NB4 (cell line): ENCODE measurements at places on chromosomes 16 and 17.

GRCh38 chr16:66741950-66742808 is 9.2 kb downstream of the DYNC1LI2 start:
- no peak for DNase-seq

- DNase-seq: peak; percentile 72
These were observed 13.8 kb downstream of the CORO7 start for GRCh38 chr16:4402439-4403132.

DNA sequence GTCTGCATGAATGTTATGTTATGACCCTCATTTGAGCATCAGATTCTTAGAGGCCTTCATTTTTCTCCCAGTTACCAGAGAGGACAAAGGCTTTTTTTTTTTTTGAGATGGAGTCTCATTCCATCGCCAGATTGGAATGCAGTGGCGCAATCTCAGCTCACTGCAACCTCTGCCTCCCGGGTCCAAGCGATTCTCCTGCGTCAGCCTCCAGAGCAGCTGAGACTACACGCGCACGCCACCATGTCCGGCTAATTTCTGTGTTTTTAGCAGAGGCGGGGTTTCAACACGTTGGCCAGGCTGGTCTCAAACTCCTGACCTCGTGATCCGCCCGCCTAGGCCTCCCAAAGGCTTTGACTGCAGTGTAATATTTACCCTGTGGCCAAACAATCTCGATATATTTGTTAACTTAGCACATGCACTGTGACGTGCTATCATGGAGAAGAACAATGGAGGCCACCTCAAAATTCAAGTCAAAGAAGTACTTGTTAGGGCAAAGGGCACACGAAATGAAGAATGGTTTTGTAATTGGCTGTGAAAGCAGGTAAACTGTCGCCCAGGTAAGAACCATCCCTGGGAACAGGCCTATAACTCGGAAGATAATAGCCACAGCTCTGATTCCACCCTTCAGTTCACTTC is 303.4 kb downstream of the SLC39A11 start:
- no peak for DNase-seq

DNA sequence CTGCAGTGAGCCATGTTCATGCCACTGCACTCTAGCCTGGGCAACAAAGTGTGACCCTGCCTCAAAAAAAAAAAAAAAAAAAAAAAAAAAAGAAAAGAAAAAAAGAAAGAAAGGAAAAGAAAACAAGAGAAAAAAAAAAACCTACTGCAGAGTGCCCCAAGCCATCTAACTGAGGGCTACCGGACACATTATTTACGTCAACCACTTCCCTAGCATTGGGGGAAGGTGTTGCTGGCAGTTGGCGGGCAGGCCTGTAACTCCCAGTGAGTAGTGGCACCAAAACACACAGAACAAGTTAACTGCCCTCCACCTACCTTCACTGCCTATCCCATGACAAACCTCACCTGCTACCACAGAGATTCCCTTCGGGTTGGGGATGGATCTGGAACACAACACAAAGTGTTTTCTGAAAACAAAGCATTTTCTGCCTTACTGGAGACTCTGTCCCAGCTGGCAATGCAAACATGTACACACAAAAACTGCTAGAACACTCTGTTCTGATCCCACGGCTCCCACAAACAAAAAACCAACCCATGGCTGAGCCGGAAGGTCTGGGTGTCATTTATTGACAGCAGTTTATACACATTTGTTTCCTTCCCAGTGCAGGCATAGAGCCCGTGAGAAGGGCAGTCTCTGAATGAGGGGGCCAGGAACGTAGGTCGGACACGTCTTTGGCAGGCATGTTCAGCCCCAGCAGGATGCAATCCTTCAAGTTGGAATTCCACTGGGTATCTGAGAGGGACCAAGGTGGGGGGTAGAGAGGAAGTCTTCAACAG is 11.0 kb downstream of the PHB1 start:
- no peak for DNase-seq

DNA sequence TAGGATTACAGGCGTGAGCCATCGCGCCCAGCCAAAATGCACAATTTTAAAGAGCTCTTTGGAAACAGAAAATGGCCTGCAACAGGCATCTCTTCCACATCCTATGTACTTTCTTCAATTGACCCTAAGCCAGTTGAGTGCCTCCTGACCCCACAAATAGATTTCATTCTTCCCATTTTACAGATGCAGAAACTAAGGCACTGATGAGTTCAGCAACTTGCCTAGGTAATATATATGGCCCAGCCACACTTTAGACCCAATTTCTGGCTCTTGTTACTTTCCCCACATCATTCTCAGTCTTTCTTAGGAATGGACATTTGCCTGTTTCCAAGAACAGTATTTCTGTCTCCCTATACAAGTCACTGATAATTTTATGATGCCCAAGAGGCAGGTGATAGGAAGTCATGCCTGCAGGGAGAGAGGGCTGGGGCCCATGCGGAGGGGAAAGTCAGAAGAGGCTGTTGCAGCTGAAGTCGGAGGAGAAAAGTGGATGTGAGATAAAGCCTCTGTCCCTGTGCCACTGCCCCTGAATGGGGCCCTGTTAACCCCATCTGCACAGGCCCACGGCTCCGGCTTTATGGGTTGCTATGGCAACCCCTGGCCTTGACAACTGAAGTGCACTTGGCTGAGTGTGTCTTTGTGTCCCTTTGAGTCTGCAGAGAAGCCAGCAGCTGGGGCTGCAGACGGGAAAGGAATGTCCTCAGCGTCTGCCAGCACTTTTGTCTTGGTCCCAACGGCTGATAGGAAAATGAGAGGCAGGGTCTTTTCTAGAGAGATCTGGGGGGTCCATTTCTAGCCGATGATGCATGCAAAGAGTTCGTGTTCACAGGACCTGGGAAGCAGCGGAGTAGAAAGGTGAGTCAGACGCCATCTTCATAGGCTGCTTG is 45.9 kb downstream of the ABAT start:
- peak; percentile 22 for DNase-seq

GRCh38 chr17:68624381-68624780 is 23.2 kb upstream of the FAM20A start:
- no peak for DNase-seq

- no peak for DNase-seq
These were observed 31.5 kb downstream of the USP43 start for GRCh38 chr17:9676820-9677310.

DNA sequence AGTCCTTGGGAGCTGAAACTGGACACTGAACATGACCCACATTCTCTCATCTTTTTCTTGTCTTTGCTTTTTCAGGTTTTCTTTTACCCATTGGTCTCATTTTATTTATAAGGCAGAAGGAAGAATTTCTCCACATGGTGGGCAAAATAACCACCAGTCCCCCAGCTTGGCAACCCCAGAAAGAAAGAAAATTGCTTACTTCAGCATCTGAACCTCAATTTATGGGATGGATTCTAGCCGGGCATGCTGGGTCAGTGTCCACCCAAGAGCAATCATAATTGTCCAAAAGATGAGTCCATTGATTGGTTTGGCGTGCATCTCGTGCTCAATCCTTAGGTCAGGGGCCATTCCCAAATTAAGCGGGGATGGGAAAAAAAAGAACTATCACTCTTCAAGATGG is 163.7 kb downstream of the TMEM114 start:
- no peak for DNase-seq

DNA sequence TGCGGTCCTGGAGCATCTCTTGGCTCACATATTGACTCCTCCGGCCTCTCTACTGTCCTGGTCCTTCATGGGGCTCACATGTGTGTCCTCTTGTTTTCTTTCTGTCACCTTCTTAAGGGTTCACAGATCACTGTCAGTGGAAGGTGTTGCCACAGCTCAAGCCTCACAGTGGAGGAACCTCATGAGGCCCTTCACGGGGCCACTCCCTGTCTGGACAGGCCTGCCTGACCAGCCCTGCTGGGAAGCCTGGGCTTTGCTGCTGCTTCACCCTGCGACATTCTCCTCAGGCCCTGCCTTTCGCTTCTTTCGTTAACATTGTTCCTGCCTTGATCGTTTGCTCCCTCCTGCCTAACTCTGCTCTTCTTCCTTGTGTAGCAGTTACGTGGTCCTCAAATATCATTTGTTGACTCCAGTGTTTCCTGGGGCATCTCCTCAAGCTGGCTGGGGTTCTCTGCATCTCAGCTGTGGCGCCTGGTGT is 55.9 kb downstream of the WDR45B start:
- peak; percentile 46 for DNase-seq

GRCh38 chr16:89090182-89090630 is 3.4 kb upstream of the ACSF3 start:
- no peak for DNase-seq

DNA sequence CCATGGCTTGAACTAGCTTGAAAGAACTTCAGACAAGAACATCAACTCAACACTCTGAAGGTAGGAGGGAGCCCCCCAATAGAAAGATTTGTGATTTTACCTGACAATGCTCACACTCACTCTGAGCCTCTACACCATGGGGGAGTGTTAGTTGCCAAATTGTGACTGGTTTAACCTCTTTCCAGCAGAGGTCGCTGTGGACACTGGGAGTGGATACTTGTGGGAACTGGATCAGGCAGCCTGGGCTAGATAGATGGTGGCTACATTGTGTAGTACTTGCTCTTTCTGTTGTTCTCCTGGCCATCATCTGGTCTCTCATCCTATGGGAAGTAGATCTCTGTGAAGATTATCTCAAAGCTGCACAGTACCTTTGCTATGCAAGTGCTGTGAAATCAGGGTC is 2.9 kb downstream of the SMPD3 start:
- peak; percentile 83 for DNase-seq

- DNase-seq: no peak
These were observed 15.3 kb downstream of the ENGASE start for GRCh38 chr17:79089720-79090442.

DNA sequence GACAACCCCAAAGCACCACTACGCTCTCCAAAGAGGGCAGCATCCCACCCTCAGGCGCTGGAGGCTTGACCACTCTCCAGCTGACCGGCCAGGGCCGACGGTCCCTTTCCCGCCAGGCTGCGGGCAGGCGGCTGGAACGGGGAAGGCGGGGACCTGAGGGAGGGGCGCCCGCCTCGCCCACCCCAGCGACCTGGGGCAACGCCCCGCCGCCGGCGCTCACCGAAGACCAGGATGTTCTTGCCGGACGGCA is 431 bp downstream of the DYNC1LI2 start:
- DNase-seq: peak; percentile 44

DNA sequence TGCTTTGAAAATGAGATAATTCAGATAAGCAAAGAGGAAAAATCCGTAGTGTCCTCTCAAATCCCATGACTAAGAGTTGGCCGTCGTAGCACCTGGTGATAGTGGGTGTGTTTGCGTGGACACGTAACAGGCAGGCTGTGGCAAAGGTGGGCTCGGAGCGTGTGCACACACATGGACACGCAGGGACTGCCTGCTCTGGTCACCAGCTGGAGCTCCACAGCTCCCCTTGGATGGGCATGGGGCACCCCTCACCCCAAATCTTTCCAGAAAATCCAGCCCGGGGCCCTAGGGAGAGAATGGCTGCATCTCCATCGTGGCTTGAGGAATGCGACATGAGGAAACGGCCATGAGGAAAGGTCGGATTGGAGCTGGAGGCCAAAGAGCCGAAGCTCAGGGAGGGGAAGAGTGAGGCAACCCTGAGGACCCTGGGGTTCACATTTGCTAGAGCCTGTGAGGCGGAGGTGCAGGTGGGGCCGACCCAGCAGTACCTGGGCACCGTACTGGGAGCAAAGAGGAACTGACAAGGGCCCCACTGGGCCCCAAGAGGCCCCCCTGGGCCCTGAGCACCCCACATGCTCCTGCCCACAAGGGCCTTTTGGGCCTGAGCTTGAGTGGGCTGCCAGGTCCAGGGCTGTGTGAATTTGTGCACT is 51.6 kb downstream of the DNAH17 start:
- DNase-seq: no peak

DNA sequence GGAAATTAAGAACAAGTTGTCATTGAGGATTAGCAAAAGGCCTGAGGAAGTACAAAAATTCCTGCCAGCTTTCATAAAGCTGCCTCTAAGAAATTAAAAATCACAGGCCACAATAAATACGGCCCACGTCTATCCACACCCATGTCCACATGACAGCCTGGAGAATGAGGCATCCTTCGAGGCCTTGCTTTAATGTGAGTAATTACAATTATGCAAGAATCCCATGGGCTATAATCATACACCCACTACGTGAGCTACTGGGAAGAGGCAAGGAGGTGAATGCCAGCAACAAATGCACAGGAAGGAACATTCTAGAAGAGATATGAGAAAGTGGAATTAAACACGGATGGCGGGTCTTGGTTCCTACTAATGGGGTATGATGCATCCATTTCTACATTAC is 65.4 kb upstream of the ZFHX3 start:
- no peak for DNase-seq

- no peak for DNase-seq
These were observed 11.4 kb upstream of the CDRT4 start for GRCh38 chr17:15478845-15479244.

DNA sequence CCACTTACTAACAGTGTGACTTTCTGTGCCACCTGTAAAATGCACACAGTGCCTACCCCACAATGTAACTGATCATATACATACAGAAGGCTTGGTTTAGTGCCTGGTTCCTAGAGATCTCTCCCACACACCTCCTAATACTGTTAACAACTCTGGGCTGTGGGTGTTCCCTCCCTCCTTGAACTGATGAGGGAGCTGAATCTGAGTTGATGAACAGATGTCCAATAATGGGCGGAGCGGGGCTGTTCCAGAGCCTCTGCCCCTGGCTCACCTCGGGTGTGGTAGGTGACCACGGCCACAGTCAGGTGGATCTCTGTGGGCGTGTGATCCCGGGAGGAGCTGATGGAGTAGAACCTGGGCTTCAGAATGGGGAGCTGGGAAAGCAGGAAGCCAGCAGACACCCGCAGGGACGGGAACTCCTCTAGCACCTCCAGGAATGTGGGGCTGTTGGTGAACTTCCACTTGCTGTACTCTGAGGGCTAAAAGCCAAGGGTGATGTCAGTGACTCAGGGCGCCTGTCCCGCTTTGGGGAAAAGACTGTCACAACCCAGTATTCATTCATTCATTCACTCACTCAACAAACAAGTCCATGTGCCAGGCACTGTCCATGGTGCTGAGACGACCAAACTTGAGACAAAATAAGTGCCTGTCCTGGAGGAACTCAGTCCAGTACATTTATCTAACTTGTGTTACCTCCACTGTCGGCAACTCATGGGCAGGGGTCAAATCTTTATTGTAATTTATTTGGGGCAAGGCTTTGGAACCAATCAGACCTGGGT is 37.6 kb downstream of the NOS2 start:
- DNase-seq: peak; percentile 59

- no peak for DNase-seq
These were observed 11.4 kb downstream of the MYLK3 start for GRCh38 chr16:46736695-46737094.

DNA sequence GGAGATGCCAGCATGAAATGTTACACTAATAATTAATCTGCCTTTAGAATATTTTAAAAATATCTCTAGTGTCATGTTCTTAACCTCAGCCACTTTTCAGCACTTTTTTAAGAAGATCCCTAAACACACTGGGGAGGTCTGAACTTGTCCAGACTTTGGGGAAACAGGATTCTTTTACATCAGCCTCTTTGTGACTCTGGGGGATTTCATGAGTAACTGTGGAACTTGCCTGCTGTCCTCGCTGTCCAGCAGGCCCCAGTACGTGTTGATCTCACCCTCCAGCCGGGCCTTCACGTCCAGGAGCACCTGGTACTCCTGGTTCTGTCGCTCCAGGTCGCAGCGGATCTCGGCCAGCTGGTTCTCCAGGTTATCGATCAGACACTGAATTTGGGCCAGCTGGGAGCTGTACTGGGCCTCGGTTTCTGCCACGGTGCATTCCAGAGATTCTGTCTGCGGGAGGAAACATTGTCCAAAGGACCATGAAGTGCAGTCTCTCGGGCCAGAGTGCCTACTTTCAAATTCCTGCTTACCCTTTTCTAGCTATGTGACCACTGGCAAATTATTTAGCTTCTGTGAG is 5.5 kb downstream of the KRT40 start:
- DNase-seq: no peak
